ENCODE measurements at places on chromosomes 1 and 21.
A peak's percentile ranks its signal among the peaks of the same experiment; 100 is the strongest.

GRCh38 chr1:91036894-91037829 is 15.3 kb upstream of the ZNF644 start:
- DNase-seq: no peak

DNA sequence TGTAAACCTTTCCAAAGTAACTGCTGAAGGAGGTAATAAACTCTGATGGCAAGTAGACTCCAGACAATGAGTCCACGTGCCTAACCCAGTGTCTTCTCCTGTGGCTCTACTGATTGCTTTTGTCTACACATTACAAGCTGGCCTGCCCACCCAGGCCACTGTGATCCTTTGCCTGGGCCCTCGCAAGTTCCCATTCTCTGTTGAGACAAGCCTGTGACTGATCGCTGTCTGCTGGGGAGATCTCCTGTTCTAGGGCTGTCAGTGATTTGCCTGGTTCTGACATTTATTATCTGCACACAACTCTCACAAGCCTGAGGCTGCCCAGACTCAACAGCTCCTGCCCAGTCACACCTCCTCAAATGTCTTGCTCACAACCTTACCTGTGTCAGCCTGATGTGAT is 81.4 kb downstream of the CYYR1 start:
- no peak for DNase-seq

DNA sequence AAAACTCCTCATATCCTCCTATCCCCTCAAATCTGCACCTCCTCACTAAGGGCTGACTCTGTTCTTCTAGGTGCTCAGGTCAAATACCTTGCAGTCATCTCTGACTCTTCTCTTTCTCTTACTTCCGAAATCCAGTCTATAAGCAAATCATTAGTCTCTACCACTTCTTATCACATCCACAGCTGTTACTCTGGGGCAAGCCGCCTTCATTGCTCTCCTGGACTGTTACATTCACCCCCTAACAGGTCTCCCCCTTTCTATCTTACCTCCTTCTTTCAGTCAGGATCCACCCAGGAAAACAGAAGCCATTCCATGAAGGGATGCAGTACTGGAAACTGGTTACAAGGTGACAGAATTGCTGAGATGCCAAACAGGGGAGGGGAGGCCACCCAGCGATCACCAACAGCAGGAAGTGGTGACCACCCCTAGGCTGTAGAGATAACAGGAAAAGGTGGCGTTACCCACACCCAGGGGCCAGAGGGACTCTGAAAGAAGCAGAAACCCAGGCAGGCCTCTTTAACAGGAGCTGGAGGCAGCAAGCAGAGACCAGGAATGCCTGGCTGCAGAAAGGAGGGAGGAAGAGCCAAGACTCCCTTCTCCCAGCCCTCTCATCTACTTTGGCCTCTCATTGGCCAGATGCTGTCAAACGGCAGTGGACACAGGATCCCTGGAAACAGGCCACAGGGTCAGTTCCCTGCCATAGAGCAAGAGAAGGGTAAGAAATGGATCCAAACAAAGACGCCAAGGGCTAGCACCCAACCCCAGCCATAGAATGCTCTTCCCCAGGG is 55.5 kb upstream of the FOXO6 start:
- DNase-seq: no peak

DNA sequence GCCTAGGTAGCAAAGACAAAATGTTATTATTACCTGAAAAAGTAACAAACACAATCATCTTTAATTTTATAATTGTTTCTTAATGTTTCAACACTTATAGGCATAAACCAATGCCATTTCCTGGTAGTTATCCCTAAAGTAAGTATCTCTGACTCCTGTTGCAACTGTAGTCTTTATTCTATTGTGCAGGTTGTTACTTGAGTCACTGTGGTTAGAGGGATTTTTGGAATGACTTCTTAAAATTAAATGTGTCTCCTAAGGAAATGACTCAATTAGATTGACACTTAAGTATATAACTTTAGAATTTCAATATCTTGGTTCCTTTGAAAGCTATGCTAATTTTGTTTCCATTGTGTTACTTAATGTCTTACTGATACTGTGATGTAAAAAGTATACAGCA is 143.9 kb downstream of the PHTF1 start:
- peak; percentile 3 for DNase-seq

- DNase-seq: no peak
Observed at GRCh38 chr1:12458571-12458970, 159.4 kb downstream of the DHRS3 start.

DNA sequence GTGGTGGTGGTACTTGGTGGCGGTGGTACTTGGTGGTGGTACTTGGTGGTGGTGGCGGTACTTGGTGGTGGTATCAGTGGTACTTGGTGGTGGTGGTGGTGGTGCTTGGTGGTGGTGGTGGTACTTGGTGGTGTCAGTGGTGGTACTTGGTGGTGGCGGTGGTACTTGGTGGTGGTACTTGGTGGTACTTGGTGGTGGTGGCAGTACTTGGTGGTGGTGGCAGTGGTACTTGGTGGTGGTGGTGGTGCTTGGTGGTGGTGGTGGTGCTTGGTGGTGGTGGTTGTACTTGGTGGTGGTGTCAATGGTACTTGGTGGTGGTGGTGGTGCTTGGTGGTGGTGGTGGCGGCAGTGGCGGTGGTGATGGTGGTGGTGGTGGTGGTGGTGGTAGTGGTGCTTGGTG is 20.2 kb downstream of the COQ8A start:
- DNase-seq: no peak

DNA sequence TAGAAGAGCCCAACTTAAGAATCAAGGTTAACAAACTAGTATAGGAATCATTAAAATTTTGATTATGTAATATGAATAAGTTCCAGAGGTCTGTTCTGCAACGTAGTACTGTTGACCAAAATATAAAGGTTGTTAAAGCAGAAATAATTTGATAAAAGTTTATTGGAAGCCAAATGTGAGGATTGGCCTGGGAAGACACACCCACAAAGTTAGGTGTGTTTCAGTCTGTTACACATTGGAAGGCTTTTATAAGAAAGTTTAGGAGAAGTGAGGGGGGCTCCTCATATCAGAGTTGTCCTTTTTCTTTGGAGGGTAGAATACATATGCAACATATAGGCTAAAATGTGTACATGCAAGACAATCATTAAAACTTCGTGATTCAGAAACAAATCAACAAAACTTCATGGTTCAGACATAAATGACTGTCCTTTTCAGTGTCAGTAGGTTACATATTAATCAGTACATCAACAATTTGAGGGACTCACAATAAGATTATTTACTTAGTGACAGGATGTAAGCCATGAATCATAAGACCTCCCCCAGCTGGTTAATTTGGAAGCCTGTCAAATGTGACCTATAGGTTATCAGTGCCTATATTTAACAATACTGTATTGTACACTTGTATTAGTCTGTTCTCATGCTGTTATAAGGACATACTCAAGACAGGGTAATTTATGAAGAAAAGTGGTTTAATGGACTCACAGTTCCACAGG is 245.0 kb upstream of the B3GALT2 start:
- no peak for DNase-seq

- no peak for DNase-seq
Observed at GRCh38 chr1:115091572-115091971, 2.3 kb upstream of the TSPAN2 start.

GRCh38 chr1:160901768-160902167 is 16.8 kb upstream of the ITLN1 start:
- DNase-seq: no peak

DNA sequence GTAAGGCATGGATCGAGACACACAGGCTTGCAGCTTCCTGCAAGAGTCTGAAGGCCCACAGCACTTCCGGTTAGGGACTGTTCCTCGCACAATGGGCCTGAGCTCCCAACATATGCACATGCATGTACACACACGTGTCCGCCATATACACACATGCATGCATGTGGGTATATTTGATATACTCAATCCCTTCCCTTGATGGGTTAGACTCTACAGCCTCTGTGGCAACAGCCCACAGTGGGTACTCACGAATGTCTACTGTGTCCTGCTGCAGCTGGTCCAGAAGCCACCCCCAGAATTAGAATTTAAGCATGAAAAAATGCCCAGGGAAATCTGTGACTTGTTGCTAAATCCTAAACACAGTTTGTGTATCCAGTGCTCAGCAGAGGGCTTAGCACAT is 9.9 kb downstream of the F3 start:
- no peak for DNase-seq

- no peak for DNase-seq
Observed at GRCh38 chr1:199452627-199453026, 574.9 kb upstream of the NR5A2 start.

GRCh38 chr1:34037109-34037508 is 127.9 kb downstream of the CSMD2 start:
- DNase-seq: no peak

- no peak for DNase-seq
Observed at GRCh38 chr1:195960580-195960979, 647.7 kb downstream of the KCNT2 start.

- peak; percentile 83 for DNase-seq
Observed at GRCh38 chr1:44819608-44820327, 11.4 kb downstream of the BTBD19 start.

DNA sequence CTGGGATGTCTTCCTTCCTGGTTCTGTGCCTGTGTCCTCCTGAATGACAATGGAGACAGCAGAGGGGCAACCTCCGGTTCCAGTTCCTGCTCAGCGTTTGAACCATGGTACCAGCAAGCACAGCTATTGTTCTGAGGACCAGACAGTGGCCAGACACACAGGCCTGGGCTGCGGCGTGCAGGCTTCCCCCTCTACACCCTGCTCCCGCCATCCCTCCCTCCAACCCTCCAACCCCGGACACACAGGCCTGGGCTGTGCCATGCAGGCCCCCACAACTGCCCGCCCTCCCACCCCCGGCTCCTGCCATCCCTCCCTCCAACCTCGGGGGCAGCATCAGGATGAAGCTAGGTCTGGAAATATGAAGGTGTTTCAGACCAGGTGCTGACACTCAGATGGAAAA is 5.6 kb upstream of the MEGF6 start:
- DNase-seq: no peak

DNA sequence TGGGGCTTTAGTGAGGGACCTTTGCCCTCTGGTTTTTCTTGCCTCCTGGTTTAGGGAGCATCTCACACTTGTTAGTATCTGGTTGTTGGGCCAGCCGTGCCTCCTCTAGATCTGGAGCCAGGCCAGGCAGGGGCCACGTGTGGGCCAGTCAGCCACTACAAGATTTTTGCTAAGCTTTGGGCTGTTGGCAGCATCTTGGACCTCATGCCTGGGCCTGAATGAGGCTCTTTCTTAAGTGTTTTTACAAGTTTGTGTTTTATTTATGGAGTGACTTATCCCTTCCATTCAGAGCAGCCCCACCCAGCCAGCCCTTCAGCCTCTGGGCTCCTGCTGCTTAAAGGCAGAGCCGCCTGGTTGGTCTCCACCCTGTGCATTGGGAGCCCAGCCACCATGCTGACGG is 1.6 kb upstream of the SH3BGRL3 start:
- DNase-seq: no peak

DNA sequence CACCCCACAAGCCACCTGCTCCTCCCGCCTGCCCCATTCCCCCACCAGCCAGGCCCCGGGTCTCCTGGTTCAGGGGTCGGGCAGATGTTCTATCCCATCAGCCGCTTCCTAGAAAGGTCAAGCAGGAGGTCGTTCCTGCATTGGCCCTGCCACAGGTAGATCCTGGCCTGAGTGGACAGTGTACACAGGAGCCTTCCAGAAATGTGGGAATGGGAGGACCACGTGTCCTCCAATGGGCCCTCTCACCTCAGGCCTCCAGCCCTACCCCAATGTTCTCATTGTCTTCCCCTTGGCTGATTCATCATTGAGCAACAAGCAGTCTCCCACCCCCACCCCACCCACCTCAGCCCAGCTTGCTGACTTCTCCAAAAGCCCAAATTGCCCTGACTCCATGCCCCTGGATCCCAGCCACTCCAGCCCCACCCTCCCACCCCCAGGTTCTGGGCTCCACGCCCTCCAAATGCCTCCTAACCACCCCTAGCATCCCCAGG is 2.1 kb downstream of the S100A16 start:
- no peak for DNase-seq

GRCh38 chr1:71296551-71297134 is 215.8 kb upstream of the ZRANB2 start:
- no peak for DNase-seq

GRCh38 chr1:88139633-88140032 is 544.4 kb upstream of the PKN2 start:
- DNase-seq: no peak

GRCh38 chr21:28207436-28208173 is 785.1 kb downstream of the LTN1 start:
- DNase-seq: peak; percentile 37

- no peak for DNase-seq
Observed at GRCh38 chr1:233295237-233295974, at the start of gene PCNX2. Gene PCNX2 (minus strand): TSS chr1:233295725. CDS start chr1:233295478, 247 bp downstream.

DNA sequence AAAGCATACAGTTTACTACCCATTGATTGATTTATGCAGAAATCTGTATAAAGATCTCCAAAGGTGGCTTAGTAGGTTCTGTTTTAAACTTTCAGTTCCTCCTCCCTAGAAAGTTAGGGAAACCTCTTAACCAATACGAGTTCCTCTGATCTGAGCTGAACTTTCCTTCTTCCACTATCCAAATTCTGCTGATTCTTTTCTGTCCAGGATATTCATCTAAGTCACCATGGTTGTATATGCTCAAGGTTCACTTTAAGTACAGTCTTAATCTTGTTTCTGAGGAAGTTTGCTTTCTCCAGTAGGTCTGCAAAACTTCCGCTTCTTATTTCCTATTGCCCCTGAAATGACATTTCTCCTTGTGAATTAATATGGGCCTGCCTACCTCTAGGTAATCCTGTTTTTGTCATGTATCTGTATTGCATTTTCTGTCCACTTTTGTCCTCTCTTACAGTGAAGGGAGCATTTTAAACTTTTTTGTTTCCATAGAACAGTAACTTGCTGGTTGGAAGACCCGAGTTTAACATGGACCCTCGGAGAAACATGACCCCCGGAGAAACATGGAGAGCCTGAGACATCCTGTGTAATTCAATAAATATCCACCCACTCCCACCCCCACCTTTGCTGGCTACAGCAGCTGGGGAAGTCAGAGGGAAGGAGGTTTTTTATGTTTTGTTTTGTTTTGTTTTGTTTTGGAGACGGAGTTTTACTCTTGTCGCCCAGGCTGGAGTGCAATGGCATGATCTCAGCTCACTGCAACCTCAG is 16.7 kb upstream of the TUT4 start:
- no peak for DNase-seq

DNA sequence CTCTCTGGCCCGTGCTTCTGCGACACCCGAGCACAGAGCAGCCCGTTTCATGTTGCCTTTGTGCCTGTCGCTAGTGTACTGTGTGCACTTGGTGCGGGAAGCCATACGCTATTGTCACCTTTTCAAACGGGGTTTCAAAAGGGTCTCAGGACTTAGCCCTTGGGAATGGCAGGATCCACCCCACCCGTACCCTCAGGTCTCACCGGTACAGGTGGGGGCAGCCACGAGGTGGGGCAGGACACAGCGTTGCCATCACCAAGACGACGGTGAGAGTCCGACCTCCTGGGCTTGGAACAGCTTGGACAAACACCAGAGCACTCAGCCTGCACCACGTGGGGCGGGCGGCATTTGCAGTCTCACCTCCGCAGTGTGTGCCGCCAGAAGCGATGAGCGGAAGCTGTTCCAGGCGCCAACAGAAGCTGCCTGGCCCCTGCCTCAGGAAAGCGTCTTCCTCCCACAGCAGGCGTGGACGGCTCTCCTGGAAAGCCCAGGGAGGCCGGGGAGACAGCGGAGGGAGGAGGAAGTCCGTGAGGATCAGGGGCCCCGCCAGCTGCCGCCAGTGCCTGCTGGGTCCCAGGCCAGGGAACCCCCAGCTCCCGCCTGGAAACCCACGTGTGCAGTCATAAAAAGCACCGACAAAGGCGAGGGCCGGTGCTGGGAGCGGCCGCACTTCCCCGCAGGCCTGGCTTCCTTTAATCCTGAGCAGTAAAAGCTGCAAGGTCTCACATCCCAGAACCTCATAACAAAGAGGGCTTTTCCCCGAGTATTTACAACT is 131.3 kb upstream of the ARHGEF16 start:
- no peak for DNase-seq

GRCh38 chr1:161172349-161172748 is 5.0 kb downstream of the B4GALT3 start:
- no peak for DNase-seq

All from AG04449 (cell line).